ENCODE measurements at places on chromosomes 2 and 18. TPM values are rescaled to one million over a fixed set of nuclear protein-coding genes. Genes with fewer than 3 reads are reported as not detected.

Gene ANKRD29
- total RNA-seq = 0.28 TPM

DNA sequence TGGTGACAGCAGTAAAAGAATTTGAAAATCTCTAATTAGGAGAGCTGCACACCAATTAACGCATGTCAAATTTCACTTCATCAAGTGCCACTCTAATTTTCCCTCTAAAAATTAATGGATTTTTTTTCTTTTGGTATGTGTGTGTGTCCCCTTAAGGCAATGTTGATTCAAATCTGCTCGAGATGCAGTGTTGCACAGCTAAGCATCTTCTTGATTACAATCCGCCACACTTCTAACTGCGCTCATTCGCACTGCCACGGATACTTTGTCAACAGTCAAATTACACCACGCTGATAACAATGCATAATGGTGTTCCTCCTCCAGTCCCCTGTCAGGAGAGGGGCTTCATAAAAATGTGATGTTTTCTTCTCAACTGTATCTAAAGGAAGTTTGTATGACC, 261.4 kb downstream of the MEIS1 start:
- no peak for DNase-seq
- no peaks in the 10 kb centered on the region for H3K4me1 ChIP-seq
- no peaks in the 10 kb centered on the region for H3K27me3 ChIP-seq
- no peaks in the 10 kb centered on the region for H3K36me3 ChIP-seq

Gene MATN3
- 0.28 TPM for total RNA-seq

Gene ORC2
- 52.1 TPM for total RNA-seq

- no peaks in the 10 kb centered on the region for H3K36me3 ChIP-seq
- H3K27ac ChIP-seq = no peak overlapping the region
- H3K27me3 ChIP-seq = no peaks in the 10 kb centered on the region
- DNase-seq = no peak
- no peak overlapping the region for H3K4me3 ChIP-seq
- no peaks in the 10 kb centered on the region for H3K4me1 ChIP-seq
Measured at GRCh38 chr2:64179582-64180321, 35.5 kb upstream of the PELI1 start.

- H3K36me3 ChIP-seq = no peaks in the 10 kb centered on the region
- DNase-seq = no peak
- H3K27me3 ChIP-seq = no peaks in the 10 kb centered on the region
- no peaks in the 10 kb centered on the region for H3K4me1 ChIP-seq
- H3K4me3 ChIP-seq = no peak overlapping the region
Measured at GRCh38 chr2:80469428-80469827, 164.9 kb upstream of the LRRTM1 start.

- no peaks in the 10 kb centered on the region for H3K4me1 ChIP-seq
- H3K27me3 ChIP-seq = peaks cover 17% of the 10 kb centered on the region
- H3K36me3 ChIP-seq = no peaks in the 10 kb centered on the region
Measured at GRCh38 chr2:235405612-235406361, 88.1 kb upstream of the AGAP1 start.

Gene AOX1
- total RNA-seq = not detected

Gene CCDC85A
- total RNA-seq = not detected

- no peak overlapping the region for H3K27ac ChIP-seq
- DNase-seq = no peak
- no peaks in the 10 kb centered on the region for H3K4me1 ChIP-seq
- no peaks in the 10 kb centered on the region for H3K36me3 ChIP-seq
- no peak overlapping the region for H3K4me3 ChIP-seq
Measured at GRCh38 chr2:221018262-221018661, 553.8 kb downstream of the EPHA4 start.

Gene HOXD3
- total RNA-seq = not detected

GRCh38 chr18:66708646-66709045, 104.8 kb upstream of the CDH19 start:
- no peaks in the 10 kb centered on the region for H3K36me3 ChIP-seq
- H3K4me3 ChIP-seq = no peak overlapping the region
- H3K4me1 ChIP-seq = no peaks in the 10 kb centered on the region
- no peak for DNase-seq
- H3K27me3 ChIP-seq = no peaks in the 10 kb centered on the region

GRCh38 chr2:86371527-86371926, 34.1 kb upstream of the REEP1 start:
- H3K4me1 ChIP-seq = peaks cover 42% of the 10 kb centered on the region
- H3K4me3 ChIP-seq = no peak overlapping the region
- H3K27ac ChIP-seq = peak overlapping the region; percentile 56
- no peaks in the 10 kb centered on the region for H3K27me3 ChIP-seq
- no peaks in the 10 kb centered on the region for H3K36me3 ChIP-seq
- no peak for DNase-seq

DNA sequence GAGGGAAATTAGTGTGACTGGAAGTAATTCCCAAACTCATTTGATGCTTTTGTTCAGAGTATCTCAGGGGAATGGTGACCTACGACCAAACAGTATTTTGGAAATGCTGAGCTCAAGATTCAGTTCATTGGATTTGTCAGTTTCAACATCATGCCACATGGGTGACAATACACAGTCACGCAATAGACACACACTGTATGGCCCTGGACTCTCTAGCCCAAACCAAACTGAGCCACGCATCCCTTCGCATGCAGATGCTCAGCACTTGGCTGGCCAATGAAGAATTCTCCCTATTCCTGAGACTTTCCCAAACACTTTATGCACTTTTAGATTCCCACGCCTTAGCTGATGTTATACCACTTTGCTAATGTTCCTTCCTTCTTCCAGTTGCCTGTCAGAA, 10.0 kb downstream of the PDE1A start:
- no peak for DNase-seq
- H3K4me3 ChIP-seq = no peak overlapping the region
- no peaks in the 10 kb centered on the region for H3K36me3 ChIP-seq
- no peaks in the 10 kb centered on the region for H3K4me1 ChIP-seq

DNA sequence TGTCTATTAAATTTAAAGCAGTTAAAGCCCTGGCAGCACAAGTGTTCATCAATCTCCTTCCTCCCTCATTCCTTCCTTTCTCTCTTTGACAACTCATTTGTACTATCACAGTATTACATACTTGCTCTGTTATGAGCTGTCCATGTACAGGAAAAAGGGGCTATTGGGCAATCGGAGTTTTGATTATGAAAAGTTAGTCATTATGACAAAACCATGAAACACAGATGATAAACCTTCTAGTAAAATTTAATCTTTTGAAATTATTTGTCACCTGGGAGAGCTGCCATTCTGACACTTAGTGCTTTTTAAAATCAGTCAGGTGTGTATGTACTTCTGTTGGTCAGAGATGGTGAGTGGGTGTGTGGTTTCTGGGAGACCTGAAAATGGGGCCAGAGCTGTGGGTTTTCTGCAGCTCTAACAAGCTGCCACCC, 39.4 kb downstream of the MAP4K4 start:
- no peak overlapping the region for H3K27ac ChIP-seq
- no peak overlapping the region for H3K4me3 ChIP-seq
- DNase-seq = no peak
- H3K27me3 ChIP-seq = no peaks in the 10 kb centered on the region

- peaks cover 3% of the 10 kb centered on the region for H3K27me3 ChIP-seq
- no peak overlapping the region for H3K27ac ChIP-seq
- H3K36me3 ChIP-seq = no peaks in the 10 kb centered on the region
- peaks cover 20% of the 10 kb centered on the region for H3K4me1 ChIP-seq
- DNase-seq = no peak
- no peak overlapping the region for H3K4me3 ChIP-seq
Measured at GRCh38 chr2:168452781-168453180, 3.3 kb upstream of the CERS6 start.

Gene PMAIP1
- total RNA-seq = 81.5 TPM

- no peak overlapping the region for H3K4me3 ChIP-seq
- DNase-seq = no peak
- no peaks in the 10 kb centered on the region for H3K4me1 ChIP-seq
- no peak overlapping the region for H3K27ac ChIP-seq
- peaks cover 9% of the 10 kb centered on the region for H3K27me3 ChIP-seq
Measured at GRCh38 chr2:42929546-42930024, 137.2 kb upstream of the HAAO start.

Gene ARL6IP6
- total RNA-seq = 14.8 TPM

- no peak overlapping the region for H3K27ac ChIP-seq
- no peaks in the 10 kb centered on the region for H3K36me3 ChIP-seq
- no peak for DNase-seq
- no peak overlapping the region for H3K4me3 ChIP-seq
Measured at GRCh38 chr2:15825276-15825980, 114.9 kb upstream of the MYCN start.

Gene SLC16A14
- 0.41 TPM for total RNA-seq

DNA sequence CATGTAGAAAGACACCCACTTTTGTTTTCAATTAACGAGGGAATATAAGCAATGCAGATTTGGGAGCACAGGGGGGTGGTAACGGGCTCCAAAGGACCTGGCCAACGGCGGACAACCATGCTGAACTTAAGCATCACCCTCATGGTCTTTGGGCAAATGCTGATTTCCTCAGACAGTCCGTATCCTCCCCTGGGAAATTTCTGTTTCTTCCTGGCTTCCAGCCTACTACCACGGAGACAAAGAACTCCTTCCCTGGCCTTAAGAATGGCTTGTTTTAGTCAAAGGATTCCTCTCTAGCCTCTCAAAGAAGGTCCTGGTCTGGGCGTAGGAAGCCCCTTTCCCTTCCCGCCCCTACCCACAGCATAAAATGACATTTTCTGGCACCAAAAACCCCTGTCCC, 34.3 kb downstream of the EN1 start:
- peaks cover 7% of the 10 kb centered on the region for H3K4me1 ChIP-seq
- H3K27me3 ChIP-seq = peaks cover 6% of the 10 kb centered on the region
- no peak overlapping the region for H3K27ac ChIP-seq
- H3K4me3 ChIP-seq = no peak overlapping the region

DNA sequence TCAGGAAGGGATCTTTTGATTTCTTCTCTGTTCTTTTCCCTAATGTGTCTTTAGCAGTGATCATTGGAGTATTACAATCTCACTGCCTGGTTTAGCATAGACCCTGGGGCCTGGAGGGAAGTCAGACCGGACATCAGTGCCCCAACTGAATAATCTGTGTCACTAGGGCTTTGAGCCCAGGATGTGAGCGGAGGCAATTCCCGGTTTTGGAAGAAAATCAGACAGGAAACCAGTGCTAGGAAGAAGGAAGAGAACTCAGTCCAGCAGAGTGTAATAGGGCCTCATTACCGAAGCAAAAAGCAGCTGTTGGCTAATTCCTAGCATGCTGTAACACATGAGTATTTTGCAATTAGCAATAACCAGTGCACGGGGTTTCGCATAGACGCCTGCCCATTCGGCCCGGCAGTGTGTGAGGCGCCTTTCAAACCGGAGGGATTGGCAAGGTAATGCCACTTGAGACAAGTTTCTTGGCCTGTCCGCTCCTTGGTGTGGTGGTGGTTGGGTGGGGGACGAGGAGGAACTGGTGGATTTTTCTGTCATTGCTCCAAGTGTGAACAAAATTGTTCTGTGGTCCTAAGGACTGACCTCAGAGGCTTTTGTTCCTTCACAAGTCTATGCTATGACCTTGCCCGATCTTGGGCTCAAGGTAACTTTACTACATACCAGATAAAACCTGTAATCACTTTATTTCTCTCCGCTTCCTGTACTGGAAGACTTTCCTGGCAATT, 2.8 kb downstream of the FOSL2 start:
- H3K27me3 ChIP-seq = no peaks in the 10 kb centered on the region
- no peak for DNase-seq
- H3K27ac ChIP-seq = peak overlapping the region; percentile 66
- H3K4me1 ChIP-seq = peaks cover 42% of the 10 kb centered on the region
- peak overlapping the region; percentile 70 for H3K4me3 ChIP-seq
- peaks cover 4% of the 10 kb centered on the region for H3K36me3 ChIP-seq

Gene STPG4
- 0.79 TPM for total RNA-seq

Gene CYP27C1
- total RNA-seq = not detected

Gene PDE11A
- total RNA-seq = not detected

DNA sequence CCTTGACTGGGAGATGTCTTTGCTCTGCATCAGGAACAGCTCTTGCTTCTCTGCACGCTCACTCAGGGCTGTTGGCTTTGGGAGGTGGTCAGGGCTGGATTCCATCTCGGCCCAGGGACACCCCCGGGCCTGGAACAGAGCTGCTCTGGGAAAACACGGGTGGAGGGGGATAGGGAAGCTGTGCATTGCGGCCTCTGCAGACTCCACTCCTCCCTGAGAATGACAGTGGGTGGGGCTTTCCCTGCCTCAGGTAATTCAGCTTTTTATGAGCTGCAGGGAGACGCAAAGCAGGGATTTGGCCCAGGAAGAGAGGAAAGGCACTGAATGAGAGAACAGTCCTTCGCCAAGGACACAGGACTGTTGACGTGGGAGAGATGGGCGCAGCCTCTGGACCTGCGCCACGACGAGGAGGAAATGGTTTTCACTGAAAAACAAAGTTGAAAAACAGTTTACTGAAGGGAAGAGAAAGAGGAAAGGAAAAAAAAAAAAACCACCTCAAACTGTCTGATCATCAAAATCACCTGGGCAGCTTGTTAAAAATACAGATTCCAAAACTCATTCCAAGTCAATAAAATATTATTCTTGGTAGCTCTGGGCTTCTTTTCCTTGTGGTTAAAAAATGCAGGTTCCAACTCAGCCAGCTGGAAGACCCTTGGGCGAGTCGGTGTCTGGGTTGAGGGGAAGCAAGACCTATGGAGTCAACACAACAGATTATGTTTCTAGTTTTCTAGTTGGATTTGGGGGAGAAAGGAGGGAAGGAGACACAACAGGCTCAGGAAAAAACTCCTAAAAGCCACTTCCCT, 194.0 kb downstream of the ZFP36L2 start:
- no peak overlapping the region for H3K27ac ChIP-seq
- DNase-seq = no peak
- H3K4me3 ChIP-seq = no peak overlapping the region
- H3K27me3 ChIP-seq = no peaks in the 10 kb centered on the region

- H3K36me3 ChIP-seq = no peaks in the 10 kb centered on the region
- DNase-seq = no peak
Measured at GRCh38 chr2:173652767-173653431, 298.2 kb downstream of the CDCA7 start.

GRCh38 chr2:145303536-145303935, 783.6 kb upstream of the ZEB2 start:
- no peak overlapping the region for H3K4me3 ChIP-seq
- no peak overlapping the region for H3K27ac ChIP-seq
- no peak for DNase-seq
- no peaks in the 10 kb centered on the region for H3K36me3 ChIP-seq

- H3K27ac ChIP-seq = no peak overlapping the region
- H3K27me3 ChIP-seq = no peaks in the 10 kb centered on the region
- H3K4me1 ChIP-seq = no peaks in the 10 kb centered on the region
- H3K4me3 ChIP-seq = no peak overlapping the region
Measured at GRCh38 chr2:36549165-36549574, 48.8 kb downstream of the FEZ2 start.

Gene MAP3K19
- total RNA-seq = not detected

Gene SLC11A1
- total RNA-seq = 0.88 TPM

Gene CCDC141
- total RNA-seq = 14.5 TPM

- H3K4me1 ChIP-seq = peaks cover 43% of the 10 kb centered on the region
- no peak overlapping the region for H3K4me3 ChIP-seq
- H3K27ac ChIP-seq = no peak overlapping the region
- no peak for DNase-seq
- H3K27me3 ChIP-seq = no peaks in the 10 kb centered on the region
Measured at GRCh38 chr2:25380023-25380422, 38.3 kb upstream of the DNMT3A start.

- H3K4me1 ChIP-seq = no peaks in the 10 kb centered on the region
- no peak overlapping the region for H3K4me3 ChIP-seq
- H3K36me3 ChIP-seq = no peaks in the 10 kb centered on the region
- H3K27me3 ChIP-seq = peaks cover 5% of the 10 kb centered on the region
- H3K27ac ChIP-seq = no peak overlapping the region
Measured at GRCh38 chr2:11872948-11873269, 126.5 kb downstream of the LPIN1 start.

Gene FAM228A
- total RNA-seq = 0.20 TPM

Measured in T-cell (primary cell).